ENCODE measurements at places on chromosomes 2 and 18. TPM values are rescaled to one million over a fixed set of nuclear protein-coding genes. Genes with fewer than 3 reads are reported as not detected.
A peak's percentile ranks its signal among the peaks of the same experiment; 100 is the strongest.

DNA sequence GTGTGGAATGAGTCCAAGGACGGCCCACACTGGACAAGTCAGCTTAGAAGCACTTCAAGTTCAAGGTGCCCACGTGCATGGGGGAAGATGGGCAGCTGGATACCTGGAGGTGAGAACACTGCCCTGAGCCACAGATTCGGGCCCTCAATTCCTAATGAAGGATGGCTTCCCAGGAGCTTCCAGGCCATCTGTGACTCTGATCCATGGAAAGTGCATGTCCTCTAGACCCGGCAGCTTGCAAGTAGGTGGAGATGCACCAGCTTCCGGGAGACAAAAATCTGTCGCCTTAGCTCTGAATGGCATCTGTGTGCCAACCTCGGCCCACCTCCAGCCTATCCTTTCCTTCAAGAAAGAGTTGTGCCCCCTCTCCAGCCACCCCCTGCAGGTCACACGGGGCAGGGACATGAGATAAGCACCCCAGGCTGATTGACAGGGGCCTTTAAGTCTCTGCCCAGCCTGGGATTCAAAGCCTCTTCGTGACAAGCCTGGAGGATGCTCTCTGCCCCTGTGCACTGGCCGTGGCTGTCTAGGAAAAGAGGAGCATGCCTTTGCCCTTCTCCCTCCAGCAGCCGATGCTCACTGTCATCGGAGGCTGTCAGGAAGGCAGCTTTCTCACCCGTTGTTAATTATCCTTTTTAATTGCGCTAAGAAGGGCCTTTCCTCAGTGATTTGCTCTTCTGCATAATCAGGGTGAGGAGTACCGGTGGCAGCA is 65.5 kb downstream of the BIN1 start:
- DNase-seq, result no peak

- no peak for DNase-seq
Measured at GRCh38 chr18:35110059-35110458, 68.8 kb downstream of the MAPRE2 start.

Gene CCDC68
- total RNA-seq, result 13.0 TPM

Gene CDKL4
- 1.8 TPM for total RNA-seq

DNA sequence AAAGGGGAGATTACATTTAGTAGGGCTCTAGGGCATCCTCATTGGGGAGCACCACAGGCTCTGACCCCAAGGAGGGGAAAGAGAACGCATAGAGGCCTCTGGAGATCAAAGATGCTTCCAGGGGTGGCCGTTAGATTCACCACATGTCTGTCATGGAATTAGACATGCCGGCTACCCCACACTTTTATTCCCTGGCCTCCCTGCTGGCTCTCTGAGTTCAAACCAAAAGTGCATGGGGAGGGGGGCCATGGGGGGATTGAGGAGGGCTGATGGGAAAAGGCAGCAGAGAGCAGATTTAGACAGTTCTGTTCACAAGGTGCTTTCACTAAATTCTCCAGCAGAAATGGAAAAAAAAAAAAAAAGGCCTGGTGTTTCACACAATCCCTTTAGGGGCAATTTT is 64.4 kb upstream of the ZNF521 start:
- no peak for DNase-seq

Gene CD8A
- not detected for total RNA-seq

GRCh38 chr2:113283704-113284284 is 5.1 kb upstream of the PAX8 start:
- peak; percentile 67 for DNase-seq

Gene ADRA2B
- total RNA-seq, result 0.87 TPM

Gene SGO2
- total RNA-seq, result 5.6 TPM

Gene TLX2
- not detected for total RNA-seq
